ENCODE measurements at places on chromosomes 1 and 21.

GRCh38 chr1:207027206-207027777, 5.3 kb downstream of the C1orf116 start:
- DNase-seq: no peak

DNA sequence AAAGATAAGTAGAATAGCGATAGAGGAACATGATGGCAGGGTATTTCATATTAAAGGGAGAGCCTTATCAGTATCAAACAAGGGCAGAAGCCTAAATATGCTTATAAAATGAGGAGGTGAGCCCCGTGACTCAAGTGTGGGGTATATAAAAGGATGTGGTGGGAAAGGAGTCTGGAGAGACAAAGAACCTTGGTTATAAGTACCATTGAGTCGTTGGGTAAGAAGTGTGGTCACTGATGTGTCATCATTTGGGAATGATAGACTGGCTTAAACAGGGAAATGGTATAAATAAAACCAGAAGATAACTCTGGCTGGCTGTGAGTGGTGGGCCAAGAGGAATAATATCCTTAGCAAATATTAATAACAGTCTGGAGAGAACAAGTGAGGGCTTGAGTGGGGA, 10.9 kb upstream of the CD5L start:
- DNase-seq: no peak

GRCh38 chr1:244200596-244200995, 149.5 kb downstream of the ZBTB18 start:
- no peak for DNase-seq

DNA sequence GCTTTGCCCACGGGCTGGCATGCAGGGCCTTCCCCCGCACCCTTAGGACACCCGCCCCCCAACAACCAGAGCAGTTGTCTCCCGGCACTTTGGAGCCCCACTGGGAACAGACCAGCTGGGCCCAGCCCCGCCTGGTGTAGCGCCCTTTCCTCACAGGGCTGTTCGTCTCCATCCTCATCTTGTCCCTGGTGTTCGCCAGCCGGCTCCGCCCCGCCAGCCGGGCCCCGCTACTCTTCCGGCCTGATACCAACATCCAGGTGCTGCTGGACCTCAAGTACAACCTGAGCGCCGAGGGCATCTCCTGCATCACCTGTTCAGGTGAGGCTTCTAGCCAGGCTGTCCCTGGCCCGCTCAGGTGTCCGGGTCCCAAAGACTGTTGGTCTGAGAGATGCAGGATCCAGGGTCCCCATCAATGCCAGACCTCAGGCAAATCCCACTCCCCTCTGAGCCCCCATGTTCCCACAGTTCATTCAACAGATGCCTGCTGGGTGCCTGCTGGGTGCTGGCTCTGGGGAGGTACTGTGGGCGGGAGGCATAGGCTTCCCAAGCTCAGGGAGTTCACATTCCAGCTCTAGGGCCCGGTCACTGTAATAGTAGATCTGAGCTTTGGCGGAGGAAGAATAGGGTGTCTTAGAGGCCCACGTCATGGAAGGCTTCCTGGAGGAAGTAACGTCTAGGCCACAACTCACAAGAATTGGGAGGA, 41.7 kb downstream of the DISP3 start:
- DNase-seq: no peak

All from omental fat pad (tissue), 4 donors.